Peyer's patch (tissue), 4 donors: ENCODE measurements at places on chromosomes 3 and 15. TPM values are rescaled to one million over a fixed set of nuclear protein-coding genes. Genes with fewer than 3 reads are reported as not detected.

GRCh38 chr15:69612112-69612511 is 159.5 kb downstream of the RPLP1 start:
- H3K4me3 ChIP-seq = no peak overlapping the region
- H3K27me3 ChIP-seq = no peaks in the 10 kb centered on the region
- H3K27ac ChIP-seq = no peak overlapping the region
- no peak for DNase-seq

- no peak overlapping the region for H3K27ac ChIP-seq
- H3K4me3 ChIP-seq = no peak overlapping the region
- H3K4me1 ChIP-seq = no peaks in the 10 kb centered on the region
- H3K36me3 ChIP-seq = no peaks in the 10 kb centered on the region
- H3K27me3 ChIP-seq = no peaks in the 10 kb centered on the region
Observed at GRCh38 chr3:141646760-141647561, 91.1 kb upstream of the RNF7 start.

GRCh38 chr3:55895897-55896566 is 408.9 kb upstream of the WNT5A start:
- DNase-seq = no peak
- no peaks in the 10 kb centered on the region for H3K27me3 ChIP-seq
- H3K4me1 ChIP-seq = no peaks in the 10 kb centered on the region
- H3K27ac ChIP-seq = no peak overlapping the region
- H3K4me3 ChIP-seq = no peak overlapping the region

- no peak overlapping the region for H3K27ac ChIP-seq
- H3K4me1 ChIP-seq = no peaks in the 10 kb centered on the region
- H3K36me3 ChIP-seq = no peaks in the 10 kb centered on the region
- H3K27me3 ChIP-seq = no peaks in the 10 kb centered on the region
Observed at GRCh38 chr15:77599357-77599756, 33.4 kb downstream of the LINGO1 start.

GRCh38 chr3:161199926-161200325 is 21.2 kb upstream of the NMD3 start:
- no peaks in the 10 kb centered on the region for H3K27me3 ChIP-seq
- DNase-seq = no peak
- no peaks in the 10 kb centered on the region for H3K36me3 ChIP-seq
- H3K4me1 ChIP-seq = no peaks in the 10 kb centered on the region
- no peak overlapping the region for H3K4me3 ChIP-seq

The MORC1 gene
- 0.54 TPM for total RNA-seq

DNA sequence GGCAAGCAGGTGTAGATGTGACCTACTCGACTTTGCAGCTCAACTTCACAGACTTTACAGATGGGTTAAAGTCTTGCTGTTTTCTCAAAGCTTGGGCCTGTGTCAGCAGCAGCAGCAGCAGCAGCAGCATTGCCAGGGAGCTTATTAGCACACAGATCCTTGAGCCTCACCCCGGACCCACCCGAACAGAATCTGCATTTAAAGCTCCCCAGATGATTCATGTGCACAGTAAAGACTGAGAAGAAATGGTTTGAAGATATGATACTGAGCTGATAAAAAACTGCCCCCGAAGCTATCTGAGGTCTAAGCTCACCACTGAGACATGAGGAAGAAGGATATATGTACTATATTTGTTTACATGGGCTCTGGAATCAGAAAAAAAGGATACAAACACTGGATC is 231.7 kb downstream of the ARPP21 start:
- DNase-seq = no peak
- H3K27ac ChIP-seq = no peak overlapping the region
- H3K36me3 ChIP-seq = no peaks in the 10 kb centered on the region
- H3K4me3 ChIP-seq = no peak overlapping the region
- no peaks in the 10 kb centered on the region for H3K4me1 ChIP-seq

- H3K4me3 ChIP-seq = no peak overlapping the region
- no peak overlapping the region for H3K27ac ChIP-seq
- no peaks in the 10 kb centered on the region for H3K27me3 ChIP-seq
- no peak for DNase-seq
- H3K4me1 ChIP-seq = no peaks in the 10 kb centered on the region
Observed at GRCh38 chr3:32623532-32623931, 52.9 kb upstream of the DYNC1LI1 start.

The WWTR1 gene
- 62.7 TPM for total RNA-seq

DNA sequence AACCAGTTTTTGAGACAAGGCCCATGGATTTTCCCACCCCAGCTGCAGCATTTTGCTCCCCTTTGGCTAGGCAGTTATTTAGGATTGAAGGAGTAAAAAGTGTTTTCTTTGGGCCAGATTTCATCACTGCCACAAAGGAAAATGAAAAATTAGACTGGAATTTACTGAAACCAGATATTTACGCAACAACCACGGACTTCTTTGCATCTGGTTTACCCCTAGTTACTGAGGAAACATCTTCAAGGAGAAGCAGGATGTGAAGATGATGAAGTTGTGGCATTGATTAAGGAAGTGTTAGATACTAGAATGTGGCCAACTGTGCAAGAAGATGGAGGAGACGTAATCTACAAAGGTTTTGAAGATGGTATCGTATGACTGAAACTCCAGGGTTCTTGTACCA is 165.2 kb upstream of the MYRIP start:
- no peaks in the 10 kb centered on the region for H3K4me1 ChIP-seq
- H3K36me3 ChIP-seq = no peaks in the 10 kb centered on the region
- no peak for DNase-seq
- H3K27ac ChIP-seq = no peak overlapping the region
- no peak overlapping the region for H3K4me3 ChIP-seq

GRCh38 chr3:184439096-184439495 is 59.2 kb downstream of the CHRD start:
- no peak for DNase-seq
- no peaks in the 10 kb centered on the region for H3K36me3 ChIP-seq
- no peak overlapping the region for H3K4me3 ChIP-seq
- no peaks in the 10 kb centered on the region for H3K4me1 ChIP-seq
- no peaks in the 10 kb centered on the region for H3K27me3 ChIP-seq

DNA sequence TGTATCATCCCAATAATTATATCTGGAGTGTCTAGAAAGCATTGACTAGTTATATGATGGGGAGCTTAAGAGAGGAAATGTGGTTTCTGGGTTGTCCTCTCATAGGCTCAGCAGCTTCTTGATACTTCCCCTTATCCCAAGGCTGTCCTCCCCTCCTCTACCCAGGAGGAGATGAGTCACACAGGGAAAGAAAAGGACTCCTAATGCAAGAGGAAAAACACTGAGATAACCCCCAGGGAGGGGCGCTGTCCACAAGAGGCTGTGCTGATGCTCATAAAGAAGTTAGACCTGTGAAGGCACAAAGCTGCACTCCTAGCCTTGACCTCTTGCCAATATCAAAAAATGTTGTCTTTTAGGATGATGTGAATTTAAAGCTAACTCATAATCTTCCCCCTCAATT is 28.8 kb upstream of the GYG1 start:
- H3K4me1 ChIP-seq = no peaks in the 10 kb centered on the region
- no peaks in the 10 kb centered on the region for H3K36me3 ChIP-seq
- no peaks in the 10 kb centered on the region for H3K27me3 ChIP-seq
- DNase-seq = no peak

- H3K27me3 ChIP-seq = no peaks in the 10 kb centered on the region
- no peak overlapping the region for H3K27ac ChIP-seq
- no peak overlapping the region for H3K4me3 ChIP-seq
Observed at GRCh38 chr3:118116991-118117390, 917.7 kb downstream of the IGSF11 start.

The PLA2G4E gene
- not detected for total RNA-seq

The CFAP44 gene
- 12.8 TPM for total RNA-seq

The EEF1AKMT4 gene
- 4.2 TPM for total RNA-seq
